Fibroblast of mammary gland (primary cell): ENCODE measurements at places on chromosomes 16 and 17.
A peak's percentile ranks its signal among the peaks of the same experiment; 100 is the strongest.

DNA sequence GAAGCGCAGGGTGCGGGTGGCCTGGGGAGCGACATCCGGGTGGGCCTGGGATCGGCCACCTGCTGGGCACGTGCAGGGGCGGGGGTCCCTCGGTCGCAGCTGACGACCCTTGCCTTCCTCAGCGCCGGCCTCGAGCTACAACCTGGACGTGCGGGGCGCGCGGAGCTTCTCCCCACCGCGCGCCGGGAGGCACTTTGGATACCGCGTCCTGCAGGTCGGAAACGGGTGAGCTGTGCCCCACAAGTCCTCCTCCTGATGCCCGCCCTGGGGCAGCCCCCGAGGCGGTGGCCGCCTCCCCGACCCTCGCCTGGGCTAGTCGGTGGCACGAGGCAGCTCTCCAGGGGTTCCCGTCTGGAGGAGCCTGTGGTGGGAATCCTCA, 1.5 kb downstream of the ITGAL start:
- no peak for DNase-seq

GRCh38 chr17:74442670-74443515, 11.0 kb downstream of the GPRC5C start:
- DNase-seq = peak; percentile 75

DNA sequence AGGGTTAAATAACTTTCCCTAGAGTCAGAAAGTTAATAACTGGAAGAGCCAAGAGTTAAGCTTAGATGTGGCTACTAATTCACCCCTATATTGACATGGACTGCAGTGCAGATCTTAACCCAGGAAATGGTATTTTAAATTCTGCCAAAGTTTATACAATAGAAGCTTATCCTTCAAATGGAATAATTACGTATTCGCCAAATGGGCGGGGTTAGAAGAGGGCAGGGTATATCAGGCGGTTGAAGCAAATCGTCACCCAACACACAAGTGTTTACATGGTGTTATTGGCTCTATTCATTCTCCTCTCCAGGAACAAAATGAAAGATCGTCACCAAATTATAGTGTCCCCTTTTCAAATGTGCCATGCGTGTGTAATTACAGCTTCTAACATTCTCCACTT, 182.7 kb downstream of the PRKCB start:
- no peak for DNase-seq

DNA sequence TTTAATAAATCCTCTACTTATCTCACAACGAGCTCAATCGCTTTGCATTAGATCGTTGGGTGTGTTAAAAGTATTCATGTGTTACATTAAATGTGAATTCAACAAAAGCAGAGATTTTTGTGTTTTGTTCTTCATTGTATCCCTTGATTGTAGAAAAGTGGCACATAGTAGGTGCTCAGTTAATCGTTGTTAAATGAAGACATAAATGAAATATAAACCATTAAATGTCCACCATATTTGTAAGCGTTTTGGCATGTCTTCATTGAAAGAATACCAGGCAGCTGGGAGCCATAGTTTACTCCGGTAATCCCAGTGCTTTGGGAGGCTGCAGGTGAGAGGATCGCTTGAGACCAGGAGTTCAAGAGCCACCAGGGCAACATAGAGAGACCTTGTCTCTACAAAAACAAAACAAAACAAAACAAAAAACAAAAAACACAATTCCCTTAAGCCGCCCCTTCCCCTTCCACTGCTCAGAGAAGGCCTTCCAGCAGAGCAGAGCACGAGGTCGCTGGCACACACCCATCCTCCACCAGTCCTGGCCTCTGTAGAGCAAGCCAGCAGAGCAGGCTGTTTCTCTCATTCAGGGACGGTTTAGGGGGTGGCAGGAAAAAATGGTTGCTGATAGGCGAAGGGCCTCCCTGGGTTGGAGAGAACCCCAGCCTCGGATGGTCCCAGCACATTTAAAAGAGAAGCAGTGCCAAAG, 673 bp upstream of the CHD9 start:
- DNase-seq = peak; percentile 39

- no peak for DNase-seq
These were observed 2228.4 kb downstream of the TP53TG3F start for GRCh38 chr16:35687781-35688180.

- DNase-seq = peak; percentile 38
These were observed 20.5 kb downstream of the EFTUD2 start for GRCh38 chr17:44878627-44879221.

- DNase-seq = peak; percentile 41
These were observed 5.2 kb downstream of the RUSF1 start for GRCh38 chr16:31502981-31503380.

- peak; percentile 95 for DNase-seq
These were observed 1.5 kb downstream of the LRRC3C start for GRCh38 chr17:39928858-39929645.

GRCh38 chr16:17078931-17079631, 391.7 kb downstream of the XYLT1 start:
- DNase-seq = no peak

DNA sequence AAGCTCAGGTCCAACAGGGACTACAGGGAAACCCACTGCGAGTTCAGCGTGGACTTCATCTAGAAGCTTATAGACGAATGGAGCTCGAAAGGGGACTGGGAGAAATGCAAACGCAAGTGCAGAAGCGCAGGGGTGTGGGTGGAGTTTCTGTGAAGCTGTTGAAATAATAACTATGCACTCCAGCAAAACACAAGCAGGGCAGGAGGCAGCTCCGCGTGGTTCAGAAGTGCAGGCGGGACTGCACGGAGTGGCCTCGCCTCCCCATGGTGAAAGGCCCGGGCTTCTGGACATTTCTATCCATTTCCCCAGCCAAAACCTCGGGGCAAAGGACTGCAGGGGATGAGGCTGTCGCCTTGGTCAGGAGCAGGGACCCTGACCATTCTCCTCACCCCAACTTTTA, 74.5 kb downstream of the ZNF423 start:
- no peak for DNase-seq

- DNase-seq = no peak
These were observed 26.5 kb upstream of the PHF12 start for GRCh38 chr17:28977659-28978355.

DNA sequence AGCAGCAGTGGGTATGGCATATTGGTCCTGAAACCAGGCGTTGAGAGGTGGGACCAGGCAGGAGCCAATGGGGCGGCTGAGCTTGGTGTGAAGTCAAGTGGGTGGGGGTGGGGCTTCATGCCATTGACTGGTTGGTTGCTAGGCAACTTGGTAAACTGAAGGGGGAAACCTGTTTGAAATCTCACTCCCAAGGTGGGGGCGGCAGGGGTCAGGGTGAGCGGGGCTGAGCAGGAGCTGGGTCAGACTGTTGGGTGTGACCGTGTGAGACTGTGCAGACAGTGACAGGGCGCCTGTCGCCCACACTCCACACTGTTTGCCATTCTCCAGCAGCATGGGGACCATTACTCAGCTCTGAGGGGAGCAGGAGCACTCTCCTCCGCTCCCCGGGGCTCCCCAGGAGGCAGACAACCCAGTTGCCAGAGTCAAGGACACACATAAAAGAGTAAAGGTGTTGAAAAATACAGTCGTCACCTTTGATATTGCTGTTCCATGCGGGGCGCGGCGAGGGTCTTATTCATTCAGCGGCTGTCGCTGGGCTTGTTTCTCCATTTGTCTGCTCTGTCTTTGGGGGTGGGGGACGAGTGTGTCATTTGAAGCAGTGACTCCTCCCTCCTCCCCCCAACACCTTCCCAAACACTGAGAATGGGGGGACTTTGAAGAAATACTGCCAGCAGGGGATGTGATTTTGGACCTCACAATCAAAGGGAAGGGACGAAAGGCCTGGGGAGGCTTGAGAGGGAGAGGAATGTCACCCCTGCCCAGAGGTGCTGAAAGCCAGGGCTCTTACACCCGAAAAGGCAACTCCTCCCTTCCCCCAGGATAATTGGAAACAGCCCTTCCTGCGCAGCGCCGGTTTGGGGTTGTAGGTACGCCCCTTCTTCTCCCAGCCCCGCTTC, 1.2 kb upstream of the EFNB3 start:
- peak; percentile 54 for DNase-seq

- DNase-seq = no peak
These were observed 235.3 kb downstream of the ZFHX3 start for GRCh38 chr16:72812672-72813071.

DNA sequence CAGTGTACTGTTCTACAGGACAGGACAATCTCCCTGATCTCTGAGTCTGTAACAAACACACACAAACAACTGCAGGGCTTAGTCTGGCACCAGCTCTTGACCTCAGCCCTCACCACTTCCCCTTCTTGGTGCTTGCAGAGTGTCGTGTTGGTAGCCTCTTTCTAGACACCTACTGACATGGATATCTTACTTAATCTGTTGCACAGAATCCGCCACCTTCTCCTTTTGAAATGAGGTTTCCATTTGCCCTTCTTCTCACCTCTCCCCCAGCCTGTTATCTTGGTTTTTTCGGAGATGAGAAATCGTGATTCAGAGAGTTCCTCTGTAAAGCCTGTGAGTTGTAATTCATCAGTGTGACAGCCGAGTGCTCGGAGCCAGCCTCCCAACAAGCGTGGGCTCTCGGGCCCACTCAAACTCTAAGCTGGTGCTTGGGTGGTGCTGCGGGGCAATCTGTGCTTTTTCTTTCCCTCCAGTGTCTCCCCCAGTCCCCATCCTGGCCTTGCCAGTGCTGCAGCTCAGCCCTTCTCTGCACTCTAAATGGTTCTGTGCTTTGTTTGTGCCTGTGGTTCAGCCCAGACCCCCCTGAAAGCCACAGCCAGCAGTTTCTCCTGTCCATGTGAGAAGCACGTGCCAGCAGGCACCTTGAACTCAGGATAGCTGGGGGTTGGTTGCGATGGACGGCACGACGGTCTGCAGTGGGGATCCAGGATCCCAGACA, 28.1 kb downstream of the KIAA0513 start:
- DNase-seq = peak; percentile 64

- no peak for DNase-seq
These were observed 42.8 kb upstream of the GSE1 start for GRCh38 chr16:85570213-85570734.

- no peak for DNase-seq
These were observed 1.7 kb downstream of the USP43 start for GRCh38 chr17:9647014-9647413.

DNA sequence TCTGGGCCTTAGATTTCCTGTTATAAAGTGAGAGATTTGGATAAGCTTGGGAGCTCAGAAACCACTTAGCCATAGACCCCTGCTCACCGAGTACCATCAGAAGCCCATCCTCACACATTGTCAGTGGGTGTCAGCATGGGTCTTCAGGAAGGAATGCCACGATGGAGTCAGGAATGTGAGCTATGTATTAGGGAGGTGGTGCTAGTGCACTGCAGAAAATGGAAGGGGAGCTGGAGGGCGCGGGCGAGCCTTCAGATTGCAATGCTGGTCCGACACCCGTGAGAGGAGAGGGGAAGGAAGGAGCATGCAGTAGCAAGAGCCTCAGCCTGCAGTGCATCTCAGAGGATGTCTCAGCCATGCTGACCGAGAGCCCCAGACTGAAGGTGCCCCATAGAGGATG, 294.5 kb downstream of the FOXL1 start:
- DNase-seq = no peak

- no peak for DNase-seq
These were observed 231.4 kb downstream of the IRX3 start for GRCh38 chr16:54055191-54055590.

GRCh38 chr16:9318764-9319163, 227.3 kb downstream of the HAPSTR1 start:
- no peak for DNase-seq

DNA sequence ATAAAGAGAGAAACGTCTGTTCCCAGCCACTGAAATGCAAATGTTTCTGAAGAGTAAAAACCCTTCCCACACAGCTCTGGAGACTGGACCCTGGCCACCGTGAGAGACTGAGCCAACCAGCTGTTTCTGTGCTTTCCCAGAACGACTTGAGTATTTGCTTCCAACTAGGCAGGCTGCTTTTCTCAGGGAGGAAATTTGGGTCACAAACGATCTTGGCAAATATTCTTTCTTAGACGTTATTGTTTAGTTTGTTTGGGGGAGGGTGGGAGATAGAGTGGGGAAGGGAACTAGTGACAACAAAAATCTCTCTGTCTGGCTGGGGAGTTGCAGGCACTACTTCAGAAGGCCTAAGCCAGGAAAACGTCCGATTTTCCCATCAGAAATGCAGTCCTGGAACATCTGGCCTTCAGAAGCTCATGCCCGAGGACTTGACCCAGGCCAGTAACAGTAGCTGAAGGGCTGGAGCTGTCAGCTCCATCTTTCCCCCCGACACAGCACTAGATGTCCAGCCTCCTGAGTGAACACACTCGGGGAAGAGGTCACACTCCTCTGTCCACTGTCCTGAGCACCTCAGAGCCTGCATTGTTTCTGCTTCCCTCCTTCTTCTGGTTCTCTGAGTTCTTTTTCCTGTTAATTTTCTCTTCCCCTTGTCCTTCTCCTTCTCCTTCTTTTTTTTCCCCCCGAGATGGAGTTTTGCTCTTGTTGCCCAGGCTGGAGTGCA, 4.0 kb downstream of the CCDC92B start:
- DNase-seq = no peak

DNA sequence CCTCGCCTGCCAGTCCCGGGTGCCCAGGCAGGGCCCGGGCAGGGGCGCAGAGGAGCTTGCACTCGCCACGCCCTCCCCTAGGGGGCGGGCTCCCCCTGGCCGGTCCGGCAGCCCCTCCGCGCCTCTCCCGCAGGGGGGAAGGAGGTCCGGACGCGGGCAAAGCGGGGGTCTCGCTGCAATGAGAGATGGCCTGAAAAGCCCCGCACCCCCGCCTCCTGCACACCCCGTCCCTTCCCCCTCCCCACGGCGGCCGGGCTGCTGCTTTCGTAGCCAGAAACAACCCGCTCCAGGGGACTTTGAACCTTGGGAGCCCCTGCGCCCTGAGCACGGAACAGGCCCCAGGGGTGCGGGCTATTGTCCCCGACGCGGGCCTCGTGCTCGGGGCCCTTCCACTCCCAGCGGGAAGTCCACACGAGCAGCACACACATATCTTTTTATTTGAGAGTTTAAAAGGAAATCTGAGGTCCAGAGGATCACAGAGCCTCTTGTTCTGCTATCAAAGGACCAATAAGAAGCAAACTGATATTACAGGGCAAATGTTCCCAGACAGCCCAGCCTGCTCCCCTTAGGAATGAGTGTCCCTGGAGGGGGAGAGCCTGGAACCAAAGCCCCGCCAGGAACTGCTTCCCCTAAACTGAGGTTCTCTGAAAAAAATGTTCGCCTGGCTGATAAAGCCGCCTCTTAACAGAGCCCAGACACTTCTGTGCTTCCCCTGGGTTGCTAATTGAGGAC, 5.8 kb upstream of the CBX4 start:
- no peak for DNase-seq

DNA sequence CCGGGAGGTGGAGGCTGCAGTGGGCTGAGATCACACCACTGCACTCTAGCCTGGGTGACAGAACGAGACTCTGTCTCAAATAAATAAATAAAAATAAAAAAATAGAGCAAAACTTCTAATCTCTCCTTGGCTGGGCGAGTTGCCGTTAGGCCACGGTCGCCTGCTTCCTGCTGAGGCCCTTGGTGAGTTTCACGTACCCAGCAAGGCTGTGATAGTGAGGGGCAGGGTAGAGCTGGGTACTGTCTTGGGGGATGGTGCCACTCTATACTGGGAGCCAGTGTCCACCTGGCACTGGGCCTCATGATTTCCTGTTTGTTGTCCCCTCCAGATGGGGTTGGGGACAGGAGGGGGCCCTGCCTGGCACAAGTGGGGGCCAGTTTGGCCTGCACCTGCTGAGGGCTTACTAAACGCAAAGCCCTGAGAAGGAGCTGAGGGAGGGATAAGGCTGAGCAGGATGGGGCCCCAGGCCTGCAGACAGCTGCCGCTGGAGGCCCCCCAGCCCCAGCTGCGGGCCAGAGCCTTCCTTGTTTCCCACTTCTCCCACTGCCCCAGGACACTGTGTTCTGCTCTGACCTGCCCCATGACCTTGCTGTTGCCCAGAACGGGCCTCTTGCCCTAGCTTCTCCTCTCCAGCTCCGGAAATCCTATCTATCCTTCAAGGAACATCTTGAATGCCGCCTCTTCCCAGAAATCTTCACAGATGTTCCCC, 25.4 kb downstream of the GJD3 start:
- DNase-seq = no peak
